Naive thymus-derived CD4-positive, alpha-beta T cell (primary cell): ENCODE measurements at places on chromosomes 12 and 14. TPM values are rescaled to one million over a fixed set of nuclear protein-coding genes. Genes with fewer than 3 reads are reported as not detected.
A peak's percentile ranks its signal among the peaks of the same experiment; 100 is the strongest.

The NPFF gene
- not detected in 2 replicates for total RNA-seq

The SAMD15 gene
- total RNA-seq: 0.27 TPM

The PTPN6 gene
- 242 TPM for total RNA-seq

The FOXG1 gene
- not detected for total RNA-seq

The CLEC1A gene
- 1.0 TPM for total RNA-seq

The POTEM gene
- not detected for total RNA-seq

The CCDC60 gene
- not detected for total RNA-seq

The LRR1 gene
- total RNA-seq: 16.9 TPM

GRCh38 chr12:43669373-43669772 lies 89.2 kb downstream of the PUS7L start:
- no peak for DNase-seq

DNA sequence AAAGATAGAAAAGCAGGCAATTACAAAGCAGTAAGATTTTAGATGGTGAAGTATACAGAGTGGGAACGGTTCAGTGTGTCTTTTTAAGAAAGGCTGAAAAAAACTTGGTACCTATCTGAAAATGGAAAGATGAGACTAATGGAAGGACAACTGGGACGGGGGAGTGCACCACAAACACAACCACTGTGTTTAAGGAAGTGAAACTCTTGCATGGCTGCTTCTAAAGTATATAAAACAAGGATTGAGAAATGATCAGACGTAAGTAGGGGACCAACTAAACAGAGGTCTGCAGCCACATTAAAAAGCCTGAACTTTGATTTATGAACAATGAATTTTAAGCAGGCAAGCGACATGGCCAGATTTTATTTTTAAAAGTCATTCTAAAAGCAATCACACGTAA lies 328.6 kb downstream of the MDGA2 start:
- DNase-seq: no peak

DNA sequence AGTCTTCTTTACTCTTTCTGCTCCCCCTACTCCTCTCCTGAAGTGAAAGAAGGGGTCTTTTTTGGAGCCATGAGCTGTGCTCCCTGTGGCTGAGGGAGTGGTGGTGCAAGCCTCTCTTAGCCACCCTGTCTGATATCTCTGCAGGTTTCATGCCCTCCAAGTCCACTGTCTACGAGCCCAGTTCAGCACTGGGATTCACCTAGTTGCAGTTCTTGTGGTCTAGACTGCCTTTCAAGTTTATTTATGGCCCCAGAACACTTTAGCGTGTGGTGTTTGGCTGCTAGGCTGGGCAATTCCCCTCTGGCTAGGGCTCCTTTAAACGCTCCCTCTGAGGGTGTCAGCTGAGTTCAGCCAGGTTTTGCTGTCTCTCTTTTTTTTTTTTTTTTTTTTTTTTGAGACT lies 908.6 kb downstream of the TRHDE start:
- no peak for DNase-seq

- no peak for DNase-seq
Observed at GRCh38 chr14:63267171-63267570, 51.6 kb downstream of the GPHB5 start.

- DNase-seq: no peak
Observed at GRCh38 chr14:39875028-39875427, 442.8 kb upstream of the FBXO33 start.

GRCh38 chr14:89367779-89368120 lies 49.3 kb downstream of the FOXN3 start:
- DNase-seq: no peak

- DNase-seq: no peak
Observed at GRCh38 chr14:89134640-89135039, 282.4 kb downstream of the FOXN3 start.

- no peak for DNase-seq
Observed at GRCh38 chr12:89645434-89645833, 63.2 kb downstream of the ATP2B1 start.

- no peak for DNase-seq
Observed at GRCh38 chr14:70086685-70087379, 101.9 kb downstream of the SLC8A3 start.

DNA sequence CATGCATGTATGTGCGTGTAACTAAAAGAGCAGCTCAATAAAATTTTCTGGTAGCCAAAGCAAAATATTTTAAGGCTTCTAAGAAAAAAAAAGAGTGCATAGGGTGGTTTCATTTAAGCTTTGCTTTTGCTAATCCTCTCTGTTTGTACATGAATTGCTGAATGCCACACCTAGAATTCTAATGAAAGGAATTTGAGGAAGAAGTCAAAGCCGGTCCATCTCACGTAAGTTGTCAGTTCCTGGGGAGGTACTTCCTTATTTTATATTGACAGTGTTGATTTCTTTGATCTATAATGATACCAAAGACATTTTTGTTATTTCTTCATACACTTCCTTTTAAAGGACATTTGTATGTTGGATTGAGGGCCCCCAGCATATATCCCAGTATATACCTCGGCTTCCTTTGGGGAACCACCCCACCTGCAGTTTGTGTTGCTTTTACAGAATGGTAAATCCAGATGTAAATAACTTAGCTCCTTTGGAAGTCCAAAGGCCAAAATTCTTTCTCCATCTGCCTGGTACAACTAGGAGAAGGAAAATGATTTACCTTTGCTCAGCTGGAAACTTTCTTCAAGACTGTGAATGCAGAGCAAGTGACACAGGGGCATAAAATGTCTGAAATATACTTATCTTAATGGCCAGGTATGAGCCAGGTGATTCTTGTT lies 420.9 kb upstream of the ATP2B1 start:
- DNase-seq: no peak

GRCh38 chr12:74537126-74537706 lies 419 bp upstream of the ATXN7L3B start:
- peak; percentile 77 for DNase-seq

DNA sequence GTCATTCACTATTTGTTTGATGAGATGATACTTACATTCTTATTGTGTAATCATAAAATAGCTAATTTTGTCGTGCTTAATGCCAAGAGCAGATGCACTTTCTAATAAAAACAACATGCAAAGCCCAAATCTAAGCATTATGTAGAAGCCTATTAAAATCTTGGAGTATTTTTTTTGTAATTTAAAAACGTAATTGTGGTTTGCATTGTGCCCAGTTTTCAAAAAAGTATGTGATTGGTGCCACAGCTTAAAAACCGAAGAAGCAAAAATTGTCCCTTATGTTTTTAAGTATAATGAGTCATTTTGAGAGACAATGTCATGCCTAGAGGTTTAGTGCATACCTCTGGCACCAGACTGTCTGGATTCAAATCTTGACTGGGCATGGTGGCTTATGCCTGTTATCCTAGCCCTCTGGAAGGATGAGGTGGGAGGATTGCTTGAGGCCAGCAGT lies 464.8 kb upstream of the RGS6 start:
- DNase-seq: no peak

DNA sequence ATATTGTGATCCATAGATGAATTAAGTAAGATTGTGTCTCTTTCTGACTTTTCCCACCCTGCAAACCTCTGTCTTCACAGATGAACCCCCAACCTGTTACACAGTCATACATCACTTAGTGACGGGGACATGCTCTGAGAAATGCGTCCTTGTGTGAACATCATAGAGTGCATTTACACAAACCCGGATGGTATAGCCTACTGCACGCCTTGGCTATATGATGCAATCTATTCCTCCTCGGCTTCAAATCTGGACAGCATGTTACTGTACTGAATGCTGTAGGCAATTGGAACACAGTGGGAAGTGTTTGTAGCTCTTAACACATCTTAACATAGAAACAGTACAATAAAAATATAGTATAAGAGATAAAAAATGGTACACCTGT lies 7.4 kb upstream of the TESPA1 start:
- DNase-seq: no peak

GRCh38 chr12:113062502-113063395 lies 6.2 kb downstream of the DTX1 start:
- DNase-seq: no peak

GRCh38 chr12:12715459-12716150 lies 1.6 kb upstream of the CDKN1B start:
- peak; percentile 27 for DNase-seq

DNA sequence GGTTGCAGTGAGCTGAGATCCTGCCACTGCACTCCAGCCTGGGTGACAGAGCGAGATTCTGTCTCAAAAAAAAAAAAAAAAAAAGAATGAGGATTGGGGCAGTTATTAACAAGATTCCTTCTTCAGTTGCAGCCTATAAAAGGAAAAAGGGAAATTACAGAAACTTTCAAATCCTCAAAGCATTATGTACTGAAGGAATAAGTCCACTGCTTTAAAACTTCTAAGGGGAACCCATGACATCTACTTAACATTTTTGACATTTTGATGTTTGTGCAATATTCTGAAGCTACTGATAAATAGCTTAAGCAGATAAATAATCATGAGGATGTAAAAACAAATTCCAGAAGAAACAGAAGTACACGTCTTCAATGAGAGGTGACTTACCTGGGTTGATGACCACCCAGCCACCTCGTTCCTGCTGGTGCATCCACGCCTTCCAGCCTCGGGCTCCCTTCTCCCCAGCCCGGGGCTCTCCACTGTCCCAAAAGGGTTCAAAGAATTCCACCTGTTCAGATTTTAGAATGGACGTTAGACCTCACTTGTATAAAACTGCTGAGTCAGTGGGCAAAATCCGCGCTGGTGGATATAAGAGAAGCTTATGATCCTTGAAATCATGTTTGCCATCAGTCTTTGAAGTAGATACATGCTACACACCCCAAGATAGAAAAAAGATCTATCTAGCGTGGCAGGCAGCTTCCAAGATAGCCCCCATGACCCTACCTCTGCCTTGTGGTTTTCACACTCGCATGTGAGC lies 33.7 kb downstream of the NRDE2 start:
- no peak for DNase-seq

GRCh38 chr12:3202734-3203446 lies 125.7 kb downstream of the TSPAN9 start:
- peak; percentile 46 for DNase-seq

GRCh38 chr12:1630133-1630826 lies 1.2 kb downstream of the WNT5B start:
- peak; percentile 29 for DNase-seq
